Naive B cell (primary cell): ENCODE measurements at places on chromosomes 12 and 14. TPM values are rescaled to one million over a fixed set of nuclear protein-coding genes. Genes with fewer than 3 reads are reported as not detected.

The BICDL1 gene
- polyA plus RNA-seq, result 0.40 TPM

- DNase-seq, result peak; percentile 25
These were observed at the start of gene ASIC1 for GRCh38 chr12:50057000-50057841. Gene ASIC1, plus strand, starts transcription at chr12:50057596. Its CDS starts 1,171 bp downstream, at chr12:50058767.

- no peak for DNase-seq
These were observed 203 bp downstream of the NFATC4 start for GRCh38 chr14:24368212-24368561.

- DNase-seq, result no peak
These were observed 55.8 kb downstream of the TBX3 start for GRCh38 chr12:114628199-114628598.

The SERPINA5 gene
- polyA plus RNA-seq, result not detected

The LALBA gene
- polyA plus RNA-seq, result not detected
